Liver (tissue), 10 donors: ENCODE measurements at places on chromosomes 2 and 18. TPM values are rescaled to one million over a fixed set of nuclear protein-coding genes. Genes with fewer than 3 reads are reported as not detected.

- DNase-seq, result no peak
Observed at GRCh38 chr2:96865654-96866053, 4.2 kb downstream of the SEMA4C start.

DNA sequence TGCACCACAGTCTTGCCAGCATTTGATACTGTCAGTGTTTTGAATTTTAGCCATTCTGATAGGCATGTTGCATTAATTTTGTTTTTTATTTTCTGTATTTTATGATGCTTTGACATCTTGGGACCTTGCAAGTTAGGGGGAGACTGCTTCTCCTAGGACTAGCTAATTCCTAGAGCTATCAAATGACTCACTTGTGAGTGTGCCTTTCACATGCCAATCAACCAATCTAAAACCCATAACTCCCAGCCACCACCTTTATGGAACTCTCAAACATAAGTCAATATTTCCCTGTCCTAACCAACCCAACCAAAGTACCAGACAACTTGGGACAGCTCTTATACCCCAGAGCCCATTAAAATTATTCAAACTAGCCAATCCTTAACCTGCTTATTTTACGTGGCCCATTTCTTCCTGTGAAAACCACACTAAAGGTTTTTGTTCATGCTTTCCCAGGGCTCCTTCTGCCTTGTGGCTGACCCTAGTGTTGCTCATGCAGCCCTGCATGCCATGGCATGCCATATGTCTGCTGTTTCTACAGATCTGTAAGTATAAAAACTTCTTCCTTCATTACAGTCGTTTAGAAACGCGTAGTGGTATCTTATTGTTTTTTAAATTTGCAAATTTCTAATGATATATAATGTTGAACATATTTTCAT, 230.1 kb downstream of the GPD2 start:
- DNase-seq, result no peak

DNA sequence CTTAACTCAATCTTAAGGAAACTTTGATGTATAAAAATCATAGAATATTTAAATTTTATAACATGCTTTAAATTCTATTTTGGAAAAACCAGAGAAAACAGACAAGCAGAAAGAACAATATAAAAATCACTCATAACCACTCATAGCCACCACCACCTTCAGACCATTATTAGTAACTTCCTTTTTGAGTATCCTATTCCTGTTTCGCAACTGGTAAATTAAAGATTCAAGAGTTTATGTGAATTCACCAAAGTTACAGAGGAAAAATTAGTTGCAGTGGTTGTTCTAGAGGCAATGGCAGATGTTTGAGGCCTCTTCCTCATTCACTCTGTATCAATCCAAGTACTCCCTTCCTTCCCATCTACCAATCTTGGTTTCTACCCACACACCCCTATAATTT, 49.3 kb upstream of the PROKR1 start:
- no peak for DNase-seq

DNA sequence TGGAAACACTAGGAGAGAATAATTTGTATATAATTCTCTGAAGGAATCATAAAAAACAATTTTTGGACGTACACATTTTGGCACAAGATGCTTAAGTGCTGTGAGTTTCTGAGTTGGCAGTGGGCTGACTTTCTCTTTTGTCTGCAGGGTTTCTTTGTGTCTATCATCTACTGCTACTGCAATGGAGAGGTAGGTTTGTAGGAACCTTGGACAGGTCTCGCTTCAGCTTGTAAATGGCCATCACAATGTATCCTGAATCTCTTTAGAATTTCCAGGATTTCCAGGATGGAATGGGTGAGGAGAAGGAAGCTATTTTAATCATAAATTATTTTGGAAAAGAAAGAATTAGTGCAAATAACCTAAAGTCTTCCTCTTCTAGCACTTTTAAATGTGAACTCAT, 83.9 kb downstream of the PTH2R start:
- no peak for DNase-seq

DNA sequence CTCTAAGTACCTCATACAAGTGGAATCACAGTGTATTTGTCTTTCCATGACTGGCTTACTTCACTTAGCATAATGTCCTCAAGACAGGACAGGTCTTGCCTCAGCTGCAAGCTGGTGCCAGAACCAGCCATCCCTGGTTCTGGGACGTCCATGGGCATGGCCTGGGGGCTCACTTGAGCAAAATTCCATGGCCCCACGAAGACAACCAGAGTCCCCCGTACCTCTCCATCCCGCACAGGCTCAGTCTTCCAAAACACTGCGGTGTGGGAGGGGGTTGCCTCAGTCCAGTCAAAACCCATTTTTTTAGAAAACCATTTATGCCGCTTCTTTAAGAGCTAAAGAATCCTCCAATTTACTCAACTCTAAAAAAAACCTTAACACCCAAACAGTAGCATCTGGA, 21.7 kb upstream of the CABLES1 start:
- no peak for DNase-seq

DNA sequence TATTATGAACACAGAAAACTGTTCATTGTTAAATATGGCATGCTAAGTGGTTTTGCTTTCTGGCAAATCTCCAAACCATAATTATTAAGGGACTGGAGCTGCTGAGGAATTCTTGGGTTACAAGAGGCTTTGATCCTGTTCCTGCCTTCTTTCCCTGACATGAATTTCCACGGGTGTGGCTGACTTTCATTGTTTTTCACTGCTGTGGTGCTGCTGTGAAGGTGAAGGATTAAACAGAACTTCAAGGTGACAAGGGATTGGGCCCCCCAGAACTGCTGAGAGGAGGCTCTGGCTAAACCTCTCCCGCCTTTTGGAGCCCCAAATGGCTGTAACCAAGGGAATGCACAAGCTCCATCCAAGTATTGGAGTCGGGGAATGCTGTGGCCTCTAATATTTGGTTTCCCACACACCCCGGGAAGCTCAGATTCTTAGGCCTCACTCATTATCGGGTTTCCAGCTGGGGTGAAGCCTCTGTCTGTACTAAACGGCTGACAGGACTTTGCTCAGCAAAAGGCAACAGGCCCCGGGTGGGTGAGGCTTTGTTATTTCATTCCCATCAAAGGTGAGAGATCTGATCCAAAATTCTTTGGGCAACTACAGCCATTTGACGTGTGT, 29.0 kb upstream of the ZFP36L2 start:
- DNase-seq, result no peak

CDH20 gene
- polyA plus RNA-seq, result 0.11 TPM

REEP1 gene
- polyA plus RNA-seq, result 0.78 TPM

GRCh38 chr18:28820353-28820752, 643.4 kb upstream of the CDH2 start:
- no peak for DNase-seq

DNA sequence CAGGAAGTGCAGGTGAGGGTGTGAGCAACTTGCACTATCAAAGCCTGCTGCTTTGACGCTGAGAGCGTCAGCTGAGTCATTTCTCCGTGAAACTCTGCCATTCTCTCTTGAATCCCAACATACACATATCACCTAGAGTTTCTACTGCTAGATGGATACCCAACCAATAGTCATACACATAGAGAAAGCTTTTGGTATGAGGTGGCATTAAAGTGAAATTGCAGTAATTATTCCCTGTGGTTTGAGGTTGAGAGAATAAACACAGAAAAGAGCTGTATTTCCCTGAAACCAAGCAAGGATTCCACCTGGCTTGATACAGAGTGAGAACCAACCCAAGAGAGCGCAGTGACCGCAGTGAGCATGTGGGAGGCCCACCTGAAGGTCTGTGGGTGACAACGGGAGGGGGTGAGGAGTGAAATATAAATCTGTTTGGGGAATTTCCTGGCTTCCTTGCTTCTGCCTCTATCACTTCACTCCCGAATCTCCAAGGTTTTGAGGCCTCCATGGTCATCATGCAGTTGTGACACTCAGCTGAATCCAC, 28.8 kb upstream of the TMEM18 start:
- no peak for DNase-seq

GRCh38 chr2:23673830-23674679, 252.9 kb downstream of the ATAD2B start:
- DNase-seq, result no peak

DNA sequence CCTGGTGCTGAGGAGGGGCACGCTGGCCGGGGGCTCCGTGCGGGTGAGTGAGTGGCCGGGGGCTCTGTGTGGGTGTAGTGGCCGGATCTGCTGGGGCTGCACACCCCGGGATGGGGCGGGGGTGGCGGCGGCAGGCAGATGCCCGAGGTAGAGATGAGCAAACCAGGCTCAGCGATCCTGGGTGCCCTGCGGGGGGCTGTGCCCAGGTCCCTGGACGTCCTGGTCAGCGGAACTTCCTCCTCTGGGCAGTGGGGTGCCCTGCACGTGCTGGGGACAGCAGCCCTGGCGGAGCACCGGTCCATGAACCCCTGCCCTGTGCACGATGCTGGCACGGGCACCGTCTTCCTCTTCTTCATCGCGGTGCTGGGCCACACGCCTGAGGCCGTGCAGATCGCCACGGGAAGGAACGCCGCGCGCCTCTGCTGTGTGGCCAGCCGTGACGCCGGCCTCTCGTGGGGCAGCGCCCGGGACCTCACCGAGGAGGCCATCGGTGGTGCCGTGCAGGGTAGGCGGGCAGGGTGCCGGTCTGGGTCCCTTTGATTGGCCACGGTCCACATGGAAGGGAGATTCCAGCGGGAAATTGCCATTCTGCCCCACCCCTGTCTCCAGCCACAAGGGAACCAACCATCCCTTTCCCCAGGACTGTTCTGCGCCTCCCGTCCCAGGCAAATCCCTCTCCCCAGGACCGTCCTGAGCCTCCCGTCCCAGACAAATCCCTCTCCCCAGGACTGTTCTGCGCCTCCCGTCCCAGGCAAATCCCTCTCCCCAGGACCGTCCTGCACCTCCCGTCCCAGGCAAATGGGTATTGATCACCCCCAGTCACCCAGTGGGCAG, 5.9 kb downstream of the NEU4 start:
- no peak for DNase-seq

GRCh38 chr2:53006980-53007379, 760.6 kb upstream of the CHAC2 start:
- DNase-seq, result no peak

DNA sequence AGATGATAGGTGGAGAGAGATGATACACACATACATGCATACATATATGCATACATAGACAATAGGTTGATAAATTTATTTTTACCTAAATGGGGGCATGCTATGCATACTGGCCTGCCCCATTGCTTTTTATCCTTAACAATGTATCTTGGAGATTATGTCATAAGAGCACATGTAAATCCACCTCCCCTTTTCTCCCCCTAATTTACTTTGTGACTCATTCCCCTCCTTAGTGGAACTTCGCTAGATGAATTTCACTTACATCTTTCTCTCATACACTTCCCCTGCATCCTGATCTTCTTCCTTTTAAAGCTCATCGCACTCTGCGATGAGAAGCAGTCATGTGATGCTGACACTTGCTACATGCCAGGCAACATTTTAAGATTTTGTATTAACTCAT, 223.6 kb downstream of the C1D start:
- DNase-seq, result no peak

DNA sequence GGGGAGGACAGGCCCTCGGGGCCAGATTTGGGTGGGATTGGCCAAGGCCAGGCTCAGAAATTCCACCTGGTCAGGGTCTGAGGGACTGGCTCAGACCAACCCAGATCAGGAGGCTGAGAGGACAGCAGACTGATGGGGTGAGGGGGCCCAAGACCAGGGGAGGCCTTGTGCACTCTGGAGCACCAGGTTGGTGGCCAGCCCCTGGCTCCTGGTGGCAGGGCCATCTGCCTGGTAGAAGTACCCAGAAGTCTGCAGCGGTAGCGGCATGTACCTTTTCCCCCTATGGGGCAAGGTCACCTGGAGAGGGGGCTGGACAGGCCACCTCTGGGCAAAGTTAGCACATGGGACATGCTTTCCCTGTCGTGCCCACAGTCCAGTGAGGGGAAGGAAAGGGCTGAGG, 21.2 kb upstream of the ODC1 start:
- DNase-seq, result no peak

GRCh38 chr2:165795011-165795410, 964 bp upstream of the GALNT3 start:
- no peak for DNase-seq

ZNF385B gene
- 3.0 TPM for polyA plus RNA-seq

GRCh38 chr18:37845498-37845897, 279.9 kb upstream of the CELF4 start:
- DNase-seq, result no peak
